Amniotic stem cell (primary cell): ENCODE measurements at places on chromosomes 1 and 21.

GRCh38 chr21:39675590-39675989, 62.9 kb downstream of the B3GALT5 start:
- DNase-seq, result no peak

DNA sequence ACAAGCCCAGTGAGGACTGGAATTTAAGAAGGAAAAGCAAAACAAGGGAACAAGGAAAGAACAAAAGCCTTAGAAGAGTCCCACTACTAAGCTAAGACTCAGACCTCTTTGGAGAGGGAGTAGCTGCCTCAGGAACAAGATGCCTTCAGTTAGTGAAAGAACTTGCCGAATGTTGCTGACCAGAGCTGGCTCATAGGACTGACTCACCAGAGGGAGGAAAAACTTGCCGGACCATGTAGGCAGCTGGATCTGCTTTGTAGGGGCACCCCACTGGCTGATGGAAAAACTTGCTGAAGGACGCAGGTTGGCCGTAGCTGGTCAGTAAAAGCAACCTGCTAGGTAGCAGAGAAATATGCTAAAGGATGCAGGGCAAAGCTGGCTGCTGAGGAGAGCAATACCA, 15.3 kb upstream of the ZSWIM5 start:
- DNase-seq, result no peak

DNA sequence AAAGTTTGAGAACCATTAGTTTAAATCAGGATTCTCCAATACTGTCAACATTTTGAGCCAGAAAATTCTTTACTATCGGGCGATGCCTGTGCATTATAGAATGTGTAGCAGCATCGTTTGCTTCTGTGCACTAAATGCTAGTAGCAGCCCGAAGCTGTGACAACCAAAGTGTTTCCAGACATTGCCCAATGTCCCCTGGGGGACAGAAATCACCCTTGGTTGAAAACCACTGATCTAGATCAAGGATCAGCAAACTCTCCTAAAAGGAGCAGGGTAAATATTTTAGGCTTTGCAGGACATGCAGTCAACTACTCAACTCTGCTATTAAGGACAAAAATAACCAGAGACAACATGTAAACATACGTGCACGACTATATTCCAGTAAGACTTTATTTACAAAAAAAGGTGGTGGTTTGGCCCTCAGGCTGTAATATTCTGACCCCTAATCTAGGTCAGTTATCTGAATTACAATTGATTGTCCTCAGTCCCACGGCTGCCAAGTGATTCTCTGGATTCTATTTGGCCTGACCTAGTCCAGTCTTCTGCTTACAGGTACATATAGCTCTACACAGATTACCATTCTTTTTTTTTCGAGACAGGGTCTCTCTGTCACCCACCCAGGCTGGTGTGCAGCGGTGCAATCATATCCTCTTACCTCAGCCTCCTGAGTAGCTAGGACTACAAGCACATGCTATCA, 10.6 kb downstream of the FAF1 start:
- DNase-seq, result no peak

DNA sequence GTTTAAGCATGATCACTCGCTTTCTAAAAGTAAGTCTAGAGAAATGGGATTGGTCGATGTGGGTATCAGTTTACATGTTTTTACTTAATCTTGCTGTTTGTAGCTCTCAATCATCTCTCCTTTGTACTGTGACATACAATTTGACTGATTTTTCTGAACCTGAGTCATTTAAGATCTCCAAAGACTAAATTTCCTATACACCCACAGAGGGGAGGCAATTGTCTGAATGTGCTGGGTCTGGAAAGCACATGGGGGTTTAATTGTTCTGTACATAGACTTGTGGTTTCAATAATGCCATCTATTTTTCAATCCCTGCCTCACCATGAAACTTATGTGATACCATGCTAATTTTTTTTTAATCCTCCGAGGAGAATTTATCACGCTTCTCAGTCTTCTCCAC, 65.8 kb downstream of the USP25 start:
- DNase-seq, result no peak

DNA sequence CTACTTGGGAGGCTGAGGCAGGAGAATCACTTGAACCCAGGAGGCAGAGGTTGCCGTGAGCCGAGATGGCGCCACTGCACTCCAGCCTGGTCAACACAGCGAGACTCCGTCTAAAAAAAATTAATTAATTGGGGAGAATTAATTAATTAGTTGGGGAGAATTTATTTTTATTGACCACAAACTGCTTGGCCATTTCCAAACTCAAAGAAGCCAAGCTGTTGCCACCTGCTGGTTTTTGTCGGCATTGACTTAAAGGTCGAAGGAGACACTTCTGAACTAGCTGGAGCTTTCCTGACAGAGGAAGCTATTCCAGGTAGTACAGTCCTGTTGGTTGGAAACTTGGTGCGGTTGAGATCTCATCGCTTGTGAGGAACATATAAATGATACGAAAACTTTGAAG, 13.1 kb downstream of the MAP1LC3C start:
- peak; percentile 30 for DNase-seq

DNA sequence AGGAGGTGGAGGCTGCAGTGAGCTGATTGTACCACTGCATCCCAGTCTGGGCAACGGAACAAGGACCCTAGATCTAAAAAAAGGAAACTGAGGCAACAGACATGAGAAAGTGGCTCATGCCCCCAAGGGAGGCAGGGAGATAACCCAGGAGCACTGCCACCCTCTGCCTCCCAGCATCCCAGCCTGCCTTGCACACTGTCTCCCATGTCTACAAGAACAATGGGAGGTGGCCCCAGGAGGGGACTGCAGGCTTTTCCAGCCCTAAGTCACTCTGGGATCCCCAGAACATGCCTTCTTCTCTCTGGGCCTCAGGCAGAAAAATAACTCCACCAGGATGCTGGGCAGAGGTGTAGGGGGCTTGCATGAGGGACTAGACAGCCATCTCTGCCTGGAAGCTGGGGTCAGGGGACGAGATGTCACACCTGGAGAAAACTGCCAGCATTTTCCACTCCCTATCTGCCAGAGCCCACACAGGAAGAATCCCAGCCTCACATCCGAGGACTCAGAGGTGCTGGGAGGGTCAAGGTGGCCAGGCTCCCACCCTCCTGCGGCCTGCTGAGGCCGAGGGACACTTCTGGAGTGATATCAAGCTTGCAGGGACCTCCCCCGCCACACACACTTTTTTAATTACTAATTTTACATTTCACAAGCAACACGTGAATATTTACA, 21.4 kb downstream of the RUNX3 start:
- DNase-seq, result no peak

GRCh38 chr1:63874278-63874880, 100.6 kb downstream of the ROR1 start:
- no peak for DNase-seq

GRCh38 chr1:150121236-150121862, 28.4 kb upstream of the PLEKHO1 start:
- DNase-seq, result no peak

DNA sequence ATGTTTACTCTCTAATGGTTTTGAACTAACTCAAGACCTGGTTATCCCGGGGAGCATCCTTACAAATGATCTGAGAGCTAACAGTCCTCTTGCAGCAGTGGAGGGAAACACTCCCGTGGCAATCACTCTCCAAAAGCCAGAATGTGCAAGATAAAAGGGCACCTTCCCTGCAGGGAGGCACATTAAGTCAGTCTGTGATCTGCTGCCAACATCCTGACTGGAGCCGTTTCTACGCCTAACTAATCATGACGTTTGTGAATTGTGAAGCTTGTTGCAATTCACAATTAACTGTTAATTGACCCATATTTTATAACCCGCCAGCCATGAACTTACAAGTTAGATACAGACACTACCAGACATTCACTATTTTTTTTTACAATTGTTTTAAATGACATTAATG, 52.1 kb upstream of the LGALS8 start:
- no peak for DNase-seq

DNA sequence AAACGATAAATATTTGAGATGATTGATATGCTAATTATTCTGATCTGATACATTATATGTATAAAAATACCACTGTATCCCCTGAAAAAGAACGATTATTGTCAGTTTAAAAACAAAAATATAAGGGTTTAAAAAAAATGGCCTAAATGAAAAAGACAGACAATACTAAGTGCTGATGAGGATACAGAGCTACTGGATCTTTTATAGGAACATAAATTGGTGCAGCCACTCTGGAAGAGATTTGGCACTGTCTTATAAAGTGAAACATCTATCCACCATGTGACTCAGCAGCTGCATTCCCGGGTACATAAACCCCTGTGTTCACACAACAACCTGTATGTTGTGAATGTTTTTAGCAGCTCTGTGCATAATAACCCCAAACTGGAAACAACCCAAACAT, 44.2 kb downstream of the KAZN start:
- DNase-seq, result no peak

DNA sequence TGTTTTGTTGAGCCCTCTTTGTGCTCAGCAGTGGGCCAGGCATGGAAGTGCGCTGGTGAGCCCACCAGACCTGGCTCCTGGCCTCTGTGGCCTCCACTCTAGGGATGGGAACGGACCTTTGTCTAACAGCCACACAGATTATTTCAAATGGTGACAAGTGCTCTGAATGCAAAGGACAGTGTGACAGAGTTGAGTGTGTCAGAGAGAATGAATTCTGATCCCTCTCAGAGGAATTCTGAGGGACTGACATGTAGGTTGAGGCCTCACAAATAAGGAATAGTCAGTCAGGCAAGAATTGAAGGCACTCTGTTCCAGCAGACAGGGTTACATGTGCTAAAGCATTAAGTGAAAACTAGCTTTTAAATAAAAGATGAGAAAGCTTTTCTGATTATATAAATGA, 11.3 kb upstream of the MAB21L3 start:
- no peak for DNase-seq

DNA sequence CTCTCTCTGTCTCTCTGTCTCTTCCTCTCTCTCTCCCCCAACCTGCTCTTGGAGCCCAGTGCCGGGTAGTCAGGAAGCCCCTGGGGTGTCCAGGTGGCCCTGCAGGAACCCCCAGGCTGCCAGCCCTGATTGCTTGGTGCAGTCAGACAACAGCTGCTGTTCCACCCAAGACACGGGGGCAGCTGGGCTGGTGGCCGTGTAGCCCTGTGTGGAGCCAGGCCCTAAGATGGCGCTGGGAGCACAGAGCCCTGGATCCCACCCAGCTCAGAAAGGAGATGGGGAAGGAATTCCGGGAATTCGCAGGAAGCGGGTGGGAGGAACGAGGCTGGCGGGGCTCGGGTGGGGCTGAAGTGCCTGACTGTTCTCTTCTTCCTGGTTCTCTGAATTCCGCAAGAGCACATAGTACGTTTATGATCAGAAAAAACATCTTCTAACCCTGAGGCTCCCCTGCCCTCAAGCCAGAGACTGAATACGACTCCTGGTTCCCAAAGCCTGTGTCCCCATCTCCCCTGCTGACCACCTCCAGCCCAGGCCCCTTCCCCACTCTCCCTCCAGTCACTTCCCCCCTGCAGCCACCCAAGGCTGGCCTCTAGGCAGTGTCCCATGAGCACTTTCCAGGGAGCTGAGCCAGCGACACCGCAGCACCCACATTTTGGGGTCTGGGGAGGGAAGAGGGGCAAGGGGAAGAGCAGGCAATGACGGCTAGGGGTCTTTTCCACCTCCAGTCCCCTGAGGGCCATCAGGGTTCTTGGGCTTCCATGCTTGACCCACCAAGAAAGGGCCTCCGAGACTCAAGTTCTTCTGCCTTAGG, 55.0 kb downstream of the WNT9A start:
- DNase-seq, result no peak

DNA sequence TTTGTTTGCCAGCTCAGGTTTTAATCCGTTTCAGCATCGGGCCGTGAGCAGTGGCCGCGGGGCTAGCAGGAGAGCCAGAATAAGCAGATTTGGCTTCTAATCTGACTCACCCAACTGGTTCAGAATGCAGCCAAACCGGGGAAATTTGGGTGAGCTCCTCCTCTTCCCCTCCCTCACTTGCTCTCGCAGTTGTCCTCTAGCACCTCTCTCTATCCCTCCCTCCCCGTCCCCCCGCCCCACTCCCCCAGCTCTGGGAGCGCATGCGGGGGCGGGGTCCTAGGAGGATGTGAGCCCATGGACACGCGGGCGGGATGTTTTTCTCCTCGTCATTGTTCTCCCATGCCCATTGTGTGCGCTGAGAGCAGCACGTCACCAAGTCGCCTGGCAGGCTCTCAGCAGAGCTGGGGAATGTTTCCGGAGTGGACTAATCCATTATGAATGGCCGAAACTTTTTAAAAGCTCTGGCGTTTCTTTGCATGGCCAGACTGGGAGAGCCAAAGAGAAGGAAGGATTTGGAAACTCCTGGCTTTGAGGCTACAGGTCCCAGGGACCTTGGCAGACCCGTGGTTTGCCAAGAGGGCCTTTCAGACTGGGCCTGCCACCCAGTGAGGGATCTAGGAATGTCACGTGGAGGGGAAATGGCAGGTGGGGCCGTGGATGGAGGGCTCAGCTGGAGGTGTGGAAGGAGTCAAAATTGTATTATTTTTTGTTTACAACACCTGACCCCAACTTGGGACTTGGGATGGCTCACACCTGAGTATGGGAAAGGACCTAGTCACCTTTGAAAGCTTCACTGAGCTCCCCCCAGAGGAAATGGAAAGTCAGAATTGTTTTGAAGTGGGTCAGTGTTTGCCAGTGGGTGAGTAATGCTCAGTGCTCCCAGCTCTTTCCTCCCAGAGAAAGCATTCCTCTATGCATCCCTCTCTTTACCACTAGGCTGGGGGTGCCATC, 39.2 kb downstream of the CDK18 start:
- peak; percentile 52 for DNase-seq

GRCh38 chr1:239315631-239316217, 70.6 kb upstream of the CHRM3 start:
- DNase-seq, result no peak

GRCh38 chr1:147377263-147378246, 135.1 kb downstream of the CHD1L start:
- DNase-seq, result no peak

DNA sequence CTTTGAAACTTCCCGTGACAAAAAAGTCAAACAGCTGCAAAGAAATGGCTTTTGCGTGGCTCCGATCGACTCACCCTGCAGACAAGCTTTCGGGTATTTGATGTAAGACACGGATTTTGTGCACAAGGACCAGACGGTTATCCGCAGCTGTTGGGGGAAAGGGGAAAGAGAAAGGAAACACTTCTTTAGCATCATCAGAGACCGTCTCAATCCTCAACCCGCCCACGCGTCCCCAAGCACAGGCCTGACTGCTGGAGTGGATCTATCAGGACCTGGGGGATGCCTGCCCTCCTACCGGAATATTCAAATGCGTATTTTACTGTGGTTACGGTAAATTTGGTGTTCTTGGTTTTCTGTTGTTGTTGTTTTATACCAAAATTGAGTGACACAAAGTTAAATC, 11.2 kb downstream of the WRAP73 start:
- DNase-seq, result no peak

- no peak for DNase-seq
Observed at GRCh38 chr1:17082761-17083160, 28.9 kb upstream of the SDHB start.

- no peak for DNase-seq
Observed at GRCh38 chr1:56077206-56077605, 502.2 kb downstream of the PLPP3 start.

DNA sequence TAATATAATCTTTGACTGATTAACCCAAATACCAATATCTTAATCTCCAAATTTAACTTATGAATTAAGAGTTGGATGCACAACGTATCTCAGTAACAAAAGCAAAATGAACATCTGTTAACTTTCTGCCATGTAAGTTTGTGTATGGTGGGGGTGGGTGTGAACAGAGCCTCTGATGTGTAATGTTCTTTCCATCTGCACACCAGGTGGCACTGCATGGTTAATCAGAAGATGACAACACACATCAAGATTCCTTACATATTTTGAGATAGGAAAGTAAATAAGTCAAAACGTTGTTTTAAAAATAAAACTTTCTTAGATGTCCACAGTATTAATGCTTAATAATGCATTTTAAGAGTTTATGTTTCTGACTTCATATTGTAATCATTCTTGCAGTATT, 251.9 kb downstream of the DPYD start:
- DNase-seq, result no peak

GRCh38 chr1:172398970-172399755, 21.3 kb upstream of the C1orf105 start:
- DNase-seq, result peak; percentile 95
